ENCODE measurements at places on chromosomes 12 and 14. TPM values are rescaled to one million over a fixed set of nuclear protein-coding genes. Genes with fewer than 3 reads are reported as not detected.
A peak's percentile ranks its signal among the peaks of the same experiment; 100 is the strongest.

Gene OR6C2
- polyA plus RNA-seq = not detected

Gene SLC38A4
- polyA plus RNA-seq = 5.7 TPM

Gene FOXN4
- polyA plus RNA-seq = 2.0 TPM

DNA sequence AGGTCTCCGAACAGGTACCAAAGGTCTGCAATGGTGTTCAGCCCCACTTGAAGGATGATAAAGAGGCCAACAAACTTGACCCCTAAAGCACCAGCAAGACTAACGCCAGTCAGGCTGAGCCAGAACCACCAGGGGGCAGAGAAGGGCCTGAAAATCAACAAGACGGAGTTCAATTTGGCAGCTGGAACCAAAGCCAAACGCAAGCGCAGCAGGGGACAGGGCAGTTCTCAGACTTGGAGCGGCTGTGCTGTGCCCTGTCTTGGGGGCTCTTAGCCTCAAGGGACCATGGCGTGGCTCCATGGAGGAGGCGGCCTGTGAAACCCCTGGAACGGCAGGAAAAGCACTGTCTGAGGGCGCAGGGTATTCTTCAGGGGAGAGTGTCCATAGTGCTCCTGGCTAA lies 19.6 kb downstream of the POMT2 start:
- no peaks in the 10 kb centered on the region for H3K27me3 ChIP-seq
- peaks cover 49% of the 10 kb centered on the region for H3K36me3 ChIP-seq
- H3K4me3 ChIP-seq = no peak overlapping the region
- no peak for DNase-seq
- H3K4me1 ChIP-seq = peaks cover 24% of the 10 kb centered on the region

- no peak overlapping the region for H3K27ac ChIP-seq
- peaks cover 3% of the 10 kb centered on the region for H3K27me3 ChIP-seq
- H3K36me3 ChIP-seq = no peaks in the 10 kb centered on the region
- H3K4me3 ChIP-seq = peak overlapping the region; percentile 72
These were observed 2.5 kb upstream of the ATP2B1 start for GRCh38 chr12:89710873-89711750.

DNA sequence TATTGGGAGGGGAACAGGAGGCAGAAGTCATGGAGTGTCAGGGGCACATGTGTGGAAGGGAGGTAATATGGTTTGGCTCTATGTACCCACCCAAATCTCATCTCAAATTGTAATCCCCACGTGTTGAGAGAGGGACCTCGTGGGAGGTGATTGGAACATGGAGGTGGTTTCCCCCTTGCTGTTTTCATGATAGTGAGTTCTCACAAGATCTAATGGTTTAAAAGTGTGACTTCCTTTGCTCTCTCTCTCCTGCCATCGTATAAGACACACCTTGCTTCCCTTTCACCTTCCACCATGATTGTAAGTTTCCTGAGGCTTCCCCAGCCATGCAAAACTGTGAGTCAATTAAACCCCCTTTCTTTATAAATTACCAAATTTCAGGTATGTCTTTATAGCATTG lies 41.6 kb upstream of the CDK17 start:
- H3K36me3 ChIP-seq = no peaks in the 10 kb centered on the region
- no peak overlapping the region for H3K27ac ChIP-seq
- H3K27me3 ChIP-seq = no peaks in the 10 kb centered on the region

DNA sequence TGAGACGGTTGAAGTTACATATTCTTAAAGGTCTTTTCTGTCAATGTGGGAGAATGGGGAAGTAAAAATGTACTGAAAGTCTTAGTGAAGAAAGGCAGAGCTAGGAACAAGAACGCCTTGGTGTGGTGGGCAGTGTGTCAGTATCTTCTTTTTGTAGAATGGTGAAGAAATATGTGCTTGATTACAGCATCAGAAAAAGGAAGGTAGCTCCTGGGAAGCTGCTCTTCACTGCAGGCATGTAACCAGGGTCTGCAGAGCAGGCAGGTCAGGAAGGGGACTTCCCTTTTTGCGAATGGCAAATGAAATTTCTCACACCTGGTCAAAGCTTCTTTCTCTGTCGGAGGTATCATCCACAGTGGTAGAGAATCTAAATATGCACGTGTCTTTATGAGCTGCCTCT lies 226.2 kb downstream of the ADAMTS20 start:
- no peaks in the 10 kb centered on the region for H3K36me3 ChIP-seq
- no peaks in the 10 kb centered on the region for H3K4me1 ChIP-seq
- H3K4me3 ChIP-seq = no peak overlapping the region
- no peak for DNase-seq
- H3K27me3 ChIP-seq = no peaks in the 10 kb centered on the region

DNA sequence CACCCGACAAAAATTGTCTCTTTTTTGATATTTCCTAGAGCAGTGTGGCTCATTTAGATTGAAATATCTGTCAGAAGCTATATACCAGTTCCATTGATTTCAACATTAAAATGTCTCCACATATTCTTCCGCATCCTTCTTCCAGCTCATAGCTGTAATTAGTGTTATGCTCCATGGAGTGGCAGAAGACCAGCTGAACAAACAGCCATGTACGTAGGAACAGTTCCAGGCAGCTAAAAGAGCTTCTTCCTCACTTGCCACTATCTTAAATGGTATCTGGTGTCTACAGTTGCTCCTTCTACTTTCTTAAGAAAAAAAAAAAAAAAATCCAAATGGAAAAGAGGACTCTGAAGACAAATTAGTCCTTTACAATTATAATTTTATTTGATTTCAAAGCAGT lies 848.0 kb downstream of the DIO2 start:
- no peaks in the 10 kb centered on the region for H3K27me3 ChIP-seq
- no peak overlapping the region for H3K27ac ChIP-seq
- H3K4me1 ChIP-seq = no peaks in the 10 kb centered on the region
- H3K4me3 ChIP-seq = no peak overlapping the region
- DNase-seq = no peak
- H3K36me3 ChIP-seq = no peaks in the 10 kb centered on the region

DNA sequence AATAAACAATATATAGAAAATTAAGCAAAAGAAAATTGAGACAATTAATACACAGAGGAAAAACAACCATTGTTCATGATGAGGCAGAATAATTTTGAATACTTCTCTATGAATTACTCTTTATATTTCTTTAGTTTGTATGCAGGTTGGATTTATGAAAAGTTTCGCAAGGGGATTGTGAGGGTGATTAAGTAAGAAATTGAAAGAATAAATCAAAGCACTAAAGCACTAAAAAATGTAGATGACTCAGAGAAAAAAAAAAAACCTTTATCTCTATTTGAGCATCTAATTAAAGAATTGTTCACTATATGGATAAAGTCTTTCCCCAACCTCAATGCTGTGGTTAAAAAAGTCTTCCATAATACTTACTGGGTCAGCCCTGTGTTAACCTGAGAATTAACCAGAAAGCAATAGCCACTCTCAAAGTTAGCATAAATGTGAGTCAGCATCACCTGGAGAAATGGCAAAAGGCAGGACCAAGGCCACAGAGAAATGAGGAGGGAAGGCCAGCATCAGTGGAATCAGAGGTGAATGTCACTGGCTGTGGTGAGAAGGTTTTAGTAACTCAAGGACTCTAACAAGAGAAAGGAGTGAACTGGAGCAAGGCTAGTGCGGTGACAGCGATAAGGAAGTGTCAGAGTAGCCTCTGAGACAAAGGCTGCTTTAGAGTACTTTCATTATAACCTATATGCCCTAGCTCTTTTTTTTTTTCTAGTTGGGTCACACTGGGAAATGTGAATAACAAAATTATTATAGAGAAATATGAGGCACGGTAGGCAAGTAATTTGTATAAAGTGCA lies 310.4 kb downstream of the KCNC2 start:
- no peak overlapping the region for H3K4me3 ChIP-seq
- no peak for DNase-seq
- no peaks in the 10 kb centered on the region for H3K36me3 ChIP-seq
- H3K27me3 ChIP-seq = no peaks in the 10 kb centered on the region

GRCh38 chr12:112196196-112196875 lies 71.0 kb downstream of the TRAFD1 start:
- H3K4me3 ChIP-seq = no peak overlapping the region
- no peaks in the 10 kb centered on the region for H3K4me1 ChIP-seq
- no peaks in the 10 kb centered on the region for H3K36me3 ChIP-seq
- H3K27me3 ChIP-seq = no peaks in the 10 kb centered on the region
- no peak overlapping the region for H3K27ac ChIP-seq
- DNase-seq = no peak

DNA sequence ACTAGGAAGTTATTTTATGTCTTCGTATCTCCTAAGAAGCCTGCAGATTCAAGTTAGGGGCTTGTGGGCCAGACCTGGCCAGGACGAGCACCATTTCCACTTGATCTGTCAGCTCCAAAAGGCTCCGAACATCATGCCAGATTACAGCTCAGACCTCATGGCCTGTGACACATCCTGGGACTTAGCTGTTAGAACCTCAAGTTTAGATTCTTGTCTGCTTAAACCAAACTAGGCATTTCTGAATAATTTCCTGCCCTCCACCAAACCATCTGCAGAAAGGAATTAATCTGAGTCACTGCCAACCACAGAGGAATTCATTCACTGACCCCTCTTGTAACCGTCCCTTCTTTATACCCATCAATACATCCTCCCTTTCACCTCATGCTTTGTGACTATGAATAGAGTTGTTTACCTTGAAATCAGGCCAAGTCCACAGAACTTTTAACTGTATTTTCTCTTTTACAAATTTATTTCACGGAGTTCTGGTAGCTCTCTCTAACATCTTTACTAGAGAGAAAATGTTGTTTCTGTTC lies 120.3 kb downstream of the FBXL14 start:
- no peak for DNase-seq
- H3K36me3 ChIP-seq = no peaks in the 10 kb centered on the region
- peak overlapping the region; percentile 49 for H3K27ac ChIP-seq
- H3K27me3 ChIP-seq = no peaks in the 10 kb centered on the region
- H3K4me1 ChIP-seq = peaks cover 8% of the 10 kb centered on the region
- H3K4me3 ChIP-seq = no peak overlapping the region

DNA sequence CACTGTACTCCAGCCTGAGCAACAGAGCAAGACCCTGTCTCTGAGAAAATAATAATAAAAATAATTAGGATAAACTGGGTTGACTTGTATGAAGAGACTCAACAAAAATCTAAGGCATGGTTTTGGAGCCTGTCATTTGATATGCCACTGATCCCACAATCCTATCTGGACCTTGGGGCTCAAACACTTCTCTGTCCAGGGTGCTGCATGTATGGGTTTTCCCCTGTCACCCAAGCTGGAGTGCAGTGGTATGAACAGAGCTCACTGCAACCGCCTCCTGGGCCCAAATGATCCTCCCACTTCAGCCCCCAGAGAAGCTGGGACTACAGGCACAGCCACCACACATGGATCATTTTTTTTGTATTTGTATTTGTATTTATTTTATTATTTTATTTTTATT lies 5.3 kb upstream of the VSIG10 start:
- peaks cover 10% of the 10 kb centered on the region for H3K4me1 ChIP-seq
- H3K27ac ChIP-seq = no peak overlapping the region
- peaks cover 4% of the 10 kb centered on the region for H3K27me3 ChIP-seq
- no peaks in the 10 kb centered on the region for H3K36me3 ChIP-seq
- no peak overlapping the region for H3K4me3 ChIP-seq

DNA sequence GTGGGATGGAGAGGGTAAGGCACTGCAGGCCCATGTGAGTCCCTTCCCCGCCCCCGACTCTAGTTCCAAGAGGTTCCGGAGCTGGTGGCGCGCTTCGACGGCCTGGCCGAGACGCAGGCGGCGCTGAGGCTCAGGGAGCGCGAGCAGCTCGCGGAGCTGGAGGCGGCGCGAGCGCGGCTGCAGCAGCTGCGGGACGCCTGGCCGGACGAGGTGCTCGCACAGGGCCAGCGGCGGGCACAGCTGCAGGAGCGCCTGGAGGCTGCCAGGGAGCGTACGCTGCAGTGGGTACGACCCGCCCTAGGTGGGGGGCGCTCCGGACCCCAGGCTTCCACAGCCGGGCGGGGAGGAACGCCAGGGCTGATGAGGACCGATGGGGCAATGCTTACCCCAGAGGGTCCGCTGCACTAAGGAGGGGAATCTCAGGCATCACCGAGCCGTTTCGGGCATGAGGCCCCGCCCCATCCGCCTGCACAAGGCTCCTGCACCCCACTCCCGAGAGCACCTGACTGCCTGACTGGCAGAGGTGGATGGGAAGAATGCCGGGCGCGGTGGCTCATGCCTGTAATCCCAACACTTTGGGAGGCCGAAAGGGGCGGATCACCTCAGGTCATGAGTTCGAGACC lies 4.9 kb downstream of the CFAP73 start:
- peaks cover 24% of the 10 kb centered on the region for H3K36me3 ChIP-seq
- peak; percentile 31 for DNase-seq
- no peak overlapping the region for H3K27ac ChIP-seq
- no peak overlapping the region for H3K4me3 ChIP-seq
- H3K27me3 ChIP-seq = peaks cover 33% of the 10 kb centered on the region

DNA sequence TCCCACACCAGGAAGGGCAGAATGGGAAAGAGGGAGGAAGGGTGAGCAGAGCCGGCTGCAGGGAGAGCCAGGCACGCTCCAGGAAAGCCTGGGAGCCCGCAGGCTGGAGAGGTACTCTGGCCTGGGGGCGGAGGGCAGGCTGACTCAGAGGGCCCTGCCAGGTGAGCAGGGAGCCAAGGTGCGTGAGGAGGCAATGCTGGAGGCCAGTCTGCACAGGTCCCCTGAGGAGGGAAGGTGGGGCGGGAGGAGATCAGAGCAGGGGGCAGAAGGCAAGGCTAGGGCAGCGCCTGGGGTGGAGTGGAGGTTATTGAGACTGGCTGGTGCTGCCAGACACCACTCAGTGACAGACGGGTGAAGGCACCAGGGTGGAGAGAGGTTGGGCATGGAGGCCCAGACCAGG lies 385.0 kb downstream of the BCL11B start:
- DNase-seq = no peak
- H3K4me3 ChIP-seq = no peak overlapping the region
- H3K36me3 ChIP-seq = no peaks in the 10 kb centered on the region

DNA sequence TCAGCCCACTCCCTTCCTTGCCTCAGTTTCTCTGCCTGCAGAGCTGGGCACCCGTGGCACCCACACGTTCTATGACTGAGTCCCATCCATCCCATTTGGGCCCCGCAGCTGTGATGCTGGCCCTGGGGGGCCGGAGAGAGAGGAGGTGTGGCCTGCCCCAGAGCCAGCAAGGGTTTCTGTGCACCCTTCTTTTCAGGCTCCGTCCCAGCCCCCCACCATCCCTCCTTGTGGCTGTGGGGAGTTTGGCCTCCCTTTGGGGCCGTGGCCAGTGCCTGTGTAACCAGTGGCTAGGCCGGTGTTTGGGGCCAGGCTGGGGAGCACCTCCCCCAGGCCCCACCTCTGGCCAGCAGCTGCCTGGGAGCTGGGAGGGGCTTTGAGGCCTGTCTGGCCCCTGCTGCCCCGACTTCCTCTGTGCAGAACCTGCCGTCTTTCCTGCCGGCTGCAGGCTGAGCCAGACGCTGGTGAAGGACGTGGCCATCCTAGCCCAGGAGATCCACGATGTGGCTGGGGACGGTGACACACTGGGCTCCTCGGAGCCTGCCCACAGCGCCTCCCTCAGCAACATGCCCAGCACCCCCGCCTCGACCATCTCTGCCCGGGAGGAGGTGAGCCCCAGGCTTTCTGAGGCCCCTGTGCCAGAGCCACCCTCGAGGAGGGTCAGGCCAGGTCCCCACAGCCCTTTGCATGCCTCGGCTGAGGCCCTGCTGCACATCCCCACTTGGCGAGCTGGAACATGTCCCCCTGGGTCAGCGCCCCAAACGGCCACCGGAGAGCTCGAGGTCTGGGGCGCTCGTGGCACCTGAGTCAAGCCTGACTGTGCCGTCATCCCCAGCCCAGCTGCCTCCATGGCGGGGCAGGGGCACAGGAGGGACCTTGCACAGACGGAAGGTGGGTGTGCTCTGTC lies 27.7 kb downstream of the CEP170B start:
- no peaks in the 10 kb centered on the region for H3K4me1 ChIP-seq
- H3K4me3 ChIP-seq = no peak overlapping the region
- H3K36me3 ChIP-seq = peaks cover 25% of the 10 kb centered on the region
- no peaks in the 10 kb centered on the region for H3K27me3 ChIP-seq

Measured in left lung (tissue), 14 donors.